ENCODE measurements at places on chromosomes 2 and 18. TPM values are rescaled to one million over a fixed set of nuclear protein-coding genes. Genes with fewer than 3 reads are reported as not detected.

PSMA8 gene
- 0.42 TPM for total RNA-seq

DNA sequence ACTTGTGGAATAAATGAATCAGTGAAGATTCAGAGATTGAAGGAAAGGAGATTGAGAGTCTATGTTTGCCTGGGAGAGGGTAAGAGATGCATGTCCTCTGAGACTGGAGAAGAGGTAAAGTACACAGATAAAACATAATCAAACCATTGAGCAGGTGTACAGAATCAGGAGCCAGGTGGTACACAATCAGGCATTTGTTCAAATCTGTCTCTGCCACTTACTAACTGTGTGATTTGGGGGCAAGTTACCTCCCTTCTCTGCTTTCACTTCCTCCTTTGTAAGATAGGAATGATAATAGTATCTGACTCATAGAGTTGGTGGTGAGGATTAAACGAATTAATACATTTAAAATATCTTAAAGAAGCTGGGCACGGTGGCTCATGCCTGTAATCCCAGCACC is 94.0 kb downstream of the CDK15 start:
- DNase-seq: no peak

DNA sequence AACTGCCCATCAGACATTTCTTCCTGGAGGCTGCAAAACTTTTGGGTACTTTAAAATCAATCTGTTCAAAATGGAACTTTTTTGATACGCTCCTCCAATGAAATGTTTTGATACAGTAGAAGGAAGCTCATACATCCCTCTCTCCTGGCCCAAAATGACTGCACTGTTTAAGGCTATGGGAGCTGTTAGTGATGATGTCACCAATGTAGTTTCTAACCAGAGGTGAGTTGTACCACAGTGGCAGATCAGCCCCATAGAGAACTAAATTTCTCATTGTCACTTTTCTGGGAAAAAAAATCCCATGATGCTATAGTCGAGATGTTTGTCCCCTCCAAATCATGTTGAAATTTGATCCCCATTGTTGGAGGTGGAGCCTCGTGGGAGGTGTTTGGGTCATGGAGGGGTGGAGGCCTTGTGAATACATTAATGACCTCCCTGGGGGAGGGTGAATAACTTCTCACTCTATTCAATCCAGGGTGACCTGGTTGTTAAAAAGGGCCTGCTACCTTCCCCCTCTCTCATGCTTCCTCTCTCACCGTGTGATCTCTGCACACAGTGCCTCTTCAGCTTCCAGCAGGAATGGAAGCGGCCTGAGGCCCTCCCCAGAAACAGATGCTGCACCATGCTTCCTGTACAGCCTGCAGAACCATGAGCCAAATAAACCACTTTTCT is 117.4 kb upstream of the NPAS2 start:
- DNase-seq: no peak

DNA sequence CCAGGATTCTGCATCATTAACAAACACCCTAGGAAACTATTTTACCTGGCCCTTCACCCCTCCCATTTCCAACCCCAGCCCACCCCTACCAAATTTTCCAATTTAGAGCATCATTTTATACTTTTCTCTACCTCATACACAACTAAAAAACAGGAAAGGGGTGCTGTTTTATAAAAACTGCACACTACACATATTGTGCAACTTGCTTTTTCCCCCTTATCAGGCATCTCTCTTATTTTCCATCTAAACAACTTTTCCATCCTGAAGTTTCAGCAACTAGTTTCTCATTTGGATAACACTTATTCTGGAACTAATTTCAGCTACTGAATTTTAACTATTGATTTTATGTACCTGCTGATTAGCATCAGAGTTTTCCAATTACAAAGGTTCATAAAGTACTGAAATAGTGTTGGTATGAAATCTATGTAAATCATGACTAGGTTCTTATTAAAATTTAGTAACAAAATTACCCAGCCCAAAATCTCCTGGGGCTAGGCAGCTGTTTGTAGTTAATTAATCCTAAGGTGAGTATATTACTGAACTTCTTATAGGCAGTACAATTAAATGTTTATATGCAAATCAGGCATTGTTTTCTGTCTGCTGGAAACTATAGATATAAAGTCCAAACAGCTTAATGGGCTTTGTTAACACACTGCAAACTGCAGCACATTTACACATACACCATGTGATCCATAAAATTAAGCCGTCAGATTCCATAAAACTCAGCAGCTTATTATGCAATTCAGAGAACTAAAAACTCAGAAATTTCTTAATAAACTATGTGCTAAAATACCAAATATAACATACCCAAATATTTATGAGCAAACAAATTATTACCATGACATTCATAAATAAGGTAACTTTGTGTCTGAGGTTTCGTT is 7.9 kb downstream of the SF3B1 start:
- no peak for DNase-seq

DNA sequence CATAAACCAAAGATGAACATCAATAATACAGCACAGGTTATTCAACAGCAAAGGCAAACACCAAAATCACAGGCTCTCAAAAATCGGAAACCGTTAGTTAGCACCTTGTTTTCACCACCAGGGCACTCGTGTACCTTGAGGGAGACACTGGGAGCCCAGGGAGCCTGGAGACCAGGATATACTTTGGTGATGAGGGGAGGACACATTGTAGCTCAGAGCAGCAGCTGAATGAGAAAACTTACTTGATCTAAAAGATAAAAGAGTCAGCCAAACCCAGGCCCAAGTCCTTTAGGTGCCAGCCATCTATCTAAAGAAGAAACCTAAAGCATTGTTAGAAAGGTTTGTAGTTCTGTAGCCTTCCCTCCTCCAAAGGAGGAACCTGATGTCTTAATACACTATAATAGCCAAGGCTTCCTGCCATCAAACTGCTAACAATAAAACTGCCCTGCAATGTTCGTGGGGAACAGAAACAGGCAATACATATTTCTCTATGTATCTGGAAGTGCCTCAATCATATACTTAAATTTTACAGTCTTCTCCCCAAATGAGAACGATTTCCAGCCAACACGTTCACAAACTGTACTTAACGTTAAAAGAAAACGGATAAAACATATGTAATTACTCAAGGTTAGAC is 19.3 kb downstream of the BCL11A start:
- DNase-seq: no peak

DNA sequence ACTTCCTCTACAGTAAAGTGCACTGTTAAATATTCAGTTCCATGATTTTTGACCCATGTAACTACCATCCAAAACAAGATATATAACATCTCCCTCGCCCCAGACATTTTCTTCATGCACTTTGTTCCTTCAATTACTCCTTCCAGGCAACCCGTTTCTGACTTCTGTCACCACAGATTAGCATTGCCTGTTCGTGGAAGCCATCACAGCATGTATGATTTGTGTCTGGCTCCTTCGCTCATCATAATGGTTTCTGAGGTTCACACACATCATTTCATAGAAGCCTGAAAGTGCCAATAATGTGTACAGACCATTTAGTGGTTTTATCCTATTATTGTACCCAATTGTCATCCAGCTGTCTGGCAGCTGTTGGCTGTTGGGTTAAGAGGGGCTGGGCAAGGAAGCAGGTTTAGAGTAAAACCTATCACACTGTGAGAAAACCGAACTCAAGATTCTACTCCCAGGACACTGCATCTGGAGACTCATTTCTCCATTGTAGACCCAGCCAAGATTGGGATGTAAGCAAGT is 16.1 kb downstream of the ARHGAP28 start:
- DNase-seq: no peak

DNA sequence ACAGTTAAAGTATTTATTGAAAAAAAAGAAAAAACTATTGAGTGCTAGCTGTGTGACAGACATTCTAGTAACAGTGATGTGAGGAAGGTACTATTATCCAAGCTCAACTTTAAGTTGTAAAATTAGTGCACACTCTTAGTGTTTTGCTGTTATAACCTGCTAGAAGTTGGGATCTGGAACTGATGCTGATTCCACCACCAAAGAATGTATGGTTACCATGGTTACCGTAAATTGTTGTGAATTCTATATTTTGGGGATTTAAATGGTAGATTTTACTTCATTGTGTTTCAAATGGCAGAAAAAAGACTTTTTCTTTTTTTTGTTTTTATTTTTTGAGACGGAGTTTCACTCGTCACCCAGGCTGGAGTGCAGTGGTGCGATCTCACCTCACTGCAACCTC is 5.3 kb downstream of the AGFG1 start:
- DNase-seq: no peak

RIT2 gene
- total RNA-seq: not detected

GRCh38 chr2:191521608-191522208 is 156.2 kb upstream of the NABP1 start:
- DNase-seq: no peak

DNA sequence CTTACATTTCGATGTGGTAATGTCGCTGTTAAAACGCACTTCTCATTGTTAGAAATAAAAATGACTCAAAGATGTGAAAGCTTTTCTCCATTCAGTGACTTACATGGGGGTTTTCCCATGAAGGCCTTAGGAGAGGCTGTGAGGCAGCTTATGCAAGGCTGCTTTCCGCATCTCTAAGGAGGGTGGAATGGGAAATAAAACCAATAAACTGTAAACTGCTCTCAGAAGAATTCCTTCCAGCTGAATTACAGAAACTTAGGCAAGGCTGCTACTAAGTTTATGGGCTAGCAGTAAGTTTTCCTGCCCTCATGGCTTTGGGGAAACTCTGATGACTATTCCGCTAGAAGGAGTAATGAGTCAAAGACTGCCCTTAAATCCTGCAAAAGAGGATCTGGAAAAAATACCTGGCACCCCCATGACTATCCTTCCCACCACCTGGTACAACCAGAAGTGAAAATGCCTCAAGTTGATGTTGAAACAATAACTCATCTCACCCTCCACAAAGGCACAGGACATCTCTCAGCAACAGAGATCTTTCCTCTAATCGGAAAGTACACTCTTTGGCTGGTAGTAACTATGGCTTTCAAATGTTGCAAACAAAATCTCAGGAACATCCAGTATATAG is 97.7 kb upstream of the SMAD7 start:
- no peak for DNase-seq

COL4A4 gene
- total RNA-seq: 0.23 TPM

ZBTB14 gene
- 22.5 TPM for total RNA-seq

GRCh38 chr2:166180951-166181812 is 53.4 kb upstream of the SCN1A start:
- no peak for DNase-seq

Data from T-helper 17 cell (primary cell).